SK-MEL-5 (cell line): ENCODE measurements at places on chromosomes 12 and 14. TPM values are rescaled to one million over a fixed set of nuclear protein-coding genes. Genes with fewer than 3 reads are reported as not detected.

FGF23 gene
- total RNA-seq: not detected in 2 replicates

ZNF891 gene
- 1.3 and 1.4 TPM in 2 replicates for total RNA-seq

STON2 gene
- 14.8 and 16.3 TPM in 2 replicates for total RNA-seq

UBC gene
- total RNA-seq: 1,930 and 2,016 TPM in 2 replicates

- no peak for DNase-seq
Observed at GRCh38 chr14:70942342-70942706, 35.1 kb downstream of the PCNX1 start.

- no peak for DNase-seq
Observed at GRCh38 chr12:18982226-18982949, 147.1 kb upstream of the PLEKHA5 start.

DNA sequence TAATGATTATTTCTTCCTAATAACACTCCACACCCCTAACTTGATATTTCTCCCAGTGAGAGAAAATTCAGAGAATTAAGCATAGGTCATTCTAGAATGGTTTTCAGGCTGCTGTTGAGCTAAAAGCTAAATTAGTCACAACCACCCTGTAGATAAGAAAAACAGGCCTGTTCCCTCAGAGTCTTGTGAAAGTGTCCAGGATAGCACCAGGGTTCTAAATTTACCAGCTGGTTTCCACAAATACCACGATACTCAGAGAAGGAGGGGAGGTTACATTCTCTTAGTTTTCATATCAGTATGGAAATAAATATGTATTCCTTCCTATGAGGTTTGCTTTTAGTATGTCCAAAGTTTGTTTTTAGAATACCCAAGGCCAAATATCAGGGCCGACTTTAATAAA, 66.0 kb upstream of the YARS2 start:
- DNase-seq: no peak

DNA sequence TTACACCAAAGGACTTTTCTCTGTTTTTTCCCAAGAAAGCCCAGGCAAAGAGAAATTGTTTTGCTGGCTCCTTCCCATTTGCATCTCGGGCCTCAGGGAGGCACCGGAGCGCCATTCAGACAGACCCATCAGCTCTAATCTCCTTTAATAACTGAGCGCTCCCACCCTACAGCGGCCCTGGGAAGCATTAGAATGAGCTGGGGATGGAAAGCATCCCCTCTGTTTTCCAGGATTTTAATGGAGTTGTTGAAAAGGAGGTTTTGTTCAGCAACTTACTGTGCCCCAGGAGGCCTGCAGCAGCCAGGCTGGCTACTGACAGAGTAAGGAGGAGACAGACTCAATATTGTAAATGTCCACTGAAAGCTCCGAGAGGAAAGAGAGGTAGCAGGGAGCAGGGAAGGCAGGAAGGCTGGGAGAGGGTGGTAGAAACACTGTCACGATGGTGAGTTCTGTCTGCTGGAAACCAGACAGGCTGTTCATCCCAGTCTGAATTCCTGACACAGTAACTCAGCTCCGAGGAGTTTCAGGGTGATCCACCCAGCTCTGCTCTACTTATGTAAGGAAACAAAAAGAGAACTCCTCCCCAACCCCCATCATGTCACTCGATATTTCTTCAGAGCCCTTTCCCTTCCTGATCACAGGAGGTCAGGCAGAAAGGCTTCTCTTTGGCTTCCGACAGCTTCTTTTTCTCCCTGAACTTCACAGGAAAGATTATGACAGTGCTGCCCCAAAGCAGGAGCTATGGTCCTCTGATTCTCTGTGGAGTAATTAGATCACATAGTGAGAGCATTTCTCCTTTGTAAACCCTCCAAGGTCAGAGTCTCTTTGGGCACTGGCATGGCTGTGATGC, 62.5 kb upstream of the TMEM132D start:
- no peak for DNase-seq

DNA sequence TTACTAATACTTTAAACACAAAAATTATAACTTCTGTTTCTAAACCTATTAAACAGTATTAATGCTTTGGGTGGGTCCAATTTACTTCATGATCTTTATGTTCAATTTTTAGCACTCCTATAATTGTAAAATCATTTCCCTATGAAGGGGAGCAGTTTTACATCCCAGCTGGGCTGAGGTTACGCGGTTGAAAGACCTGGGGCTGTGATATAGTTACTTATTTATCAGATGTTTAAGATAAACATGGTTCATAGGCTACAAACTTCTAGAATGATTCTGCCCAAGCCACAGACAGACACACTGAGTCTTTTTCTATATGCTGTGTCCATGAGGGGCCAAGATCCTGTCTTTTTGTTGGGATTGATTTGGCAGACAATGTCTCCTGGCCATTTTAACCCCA, 44.4 kb downstream of the DYRK2 start:
- DNase-seq: no peak

- DNase-seq: no peak
Observed at GRCh38 chr12:129119537-129119936, 266.3 kb downstream of the GLT1D1 start.

GRCh38 chr12:51323966-51324895, at the start of gene BIN2:
BIN2 (minus strand) TSS chr12:51324174; CDS start chr12:51324102, 72 bp downstream.
- no peak for DNase-seq

GRCh38 chr12:64780531-64781279, 21.5 kb upstream of the GNS start:
- DNase-seq: no peak

- no peak for DNase-seq
Observed at GRCh38 chr12:108254517-108255251, 84.4 kb downstream of the CMKLR1 start.
